Inflammatory macrophage treated with lipopolysaccharide for 4 hours (primary cell): ENCODE measurements at places on chromosomes 7 and 10.

DNA sequence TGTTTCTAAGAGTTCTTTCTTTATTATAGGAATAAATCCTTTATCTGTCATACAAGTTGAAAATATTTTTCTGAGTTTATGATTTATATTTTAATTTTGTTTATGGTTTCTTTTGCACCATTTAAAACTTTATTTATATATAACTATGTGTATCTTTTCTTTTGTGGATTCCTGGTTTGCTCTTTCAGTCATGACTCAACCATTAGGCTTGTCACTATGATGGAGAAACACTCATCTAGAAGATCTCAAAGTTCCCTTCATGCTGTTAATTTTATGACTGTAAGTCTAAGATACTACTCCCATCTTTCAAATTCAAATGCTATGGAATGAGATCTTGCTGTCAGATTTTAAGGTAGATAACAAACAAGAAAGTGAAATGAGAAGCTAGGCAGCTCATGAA is 199.5 kb downstream of the INHBA start:
- no peak for DNase-seq

DNA sequence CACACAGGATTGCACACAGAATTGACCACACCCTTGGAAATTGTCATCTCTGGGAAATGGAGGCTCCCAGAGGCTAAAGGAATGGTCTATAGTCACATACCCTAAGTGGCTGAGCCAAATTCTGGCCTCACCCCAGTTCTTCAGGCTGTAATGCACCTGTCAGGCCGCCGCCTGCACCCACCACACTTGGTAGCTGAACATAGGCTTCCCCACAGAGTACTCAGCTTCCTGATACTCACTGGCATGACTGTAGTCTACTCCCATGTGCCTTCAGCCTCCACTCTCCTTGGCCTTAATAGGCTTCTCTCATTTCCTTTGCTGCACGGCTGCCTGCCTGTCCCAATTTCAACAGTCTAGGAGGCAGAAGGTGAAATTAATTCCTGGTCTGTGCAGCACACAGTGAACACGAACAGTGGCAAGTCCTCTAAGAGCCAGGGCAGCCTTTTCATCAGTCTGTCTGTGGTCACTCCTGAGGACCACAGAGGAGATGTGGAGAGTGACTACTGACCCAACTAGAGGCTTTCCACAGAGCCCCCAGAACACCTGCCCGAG is 42.5 kb downstream of the NUDCD3 start:
- no peak for DNase-seq

DNA sequence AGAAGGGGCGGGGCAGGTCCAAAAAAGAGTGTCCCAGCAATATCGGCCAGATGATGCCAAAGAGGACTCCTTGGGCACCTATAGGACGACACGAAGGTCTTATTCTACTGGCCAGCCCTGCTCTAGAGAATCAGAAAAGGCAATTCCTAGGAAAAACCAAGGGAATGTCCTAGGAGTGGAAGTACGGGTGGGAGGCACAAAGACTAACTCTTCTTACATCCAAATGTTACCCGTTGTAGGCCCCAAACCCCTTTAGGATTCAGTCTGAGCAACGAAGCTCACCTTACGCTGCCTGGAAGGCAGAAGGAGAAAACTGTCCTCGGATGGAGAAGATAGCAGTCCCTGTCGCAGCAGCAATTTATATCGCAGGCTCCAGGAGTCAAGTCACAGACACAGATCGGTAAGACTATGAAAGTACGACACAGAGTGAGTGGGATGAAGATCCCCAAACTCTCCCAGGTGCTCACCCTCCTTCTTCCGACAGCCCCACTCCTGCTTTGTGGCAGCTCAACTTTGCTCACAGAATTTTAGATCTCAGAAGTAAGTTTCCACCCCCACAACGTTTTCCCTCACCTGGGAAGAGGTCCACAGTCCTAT is 558 bp downstream of the TCTN3 start:
- DNase-seq = no peak

- DNase-seq = no peak
Measured at GRCh38 chr10:24208661-24209431, at the start of gene KIAA1217. KIAA1217 (plus strand) TSS chr10:24209138; CDS start chr10:24209194, 56 bp downstream.

DNA sequence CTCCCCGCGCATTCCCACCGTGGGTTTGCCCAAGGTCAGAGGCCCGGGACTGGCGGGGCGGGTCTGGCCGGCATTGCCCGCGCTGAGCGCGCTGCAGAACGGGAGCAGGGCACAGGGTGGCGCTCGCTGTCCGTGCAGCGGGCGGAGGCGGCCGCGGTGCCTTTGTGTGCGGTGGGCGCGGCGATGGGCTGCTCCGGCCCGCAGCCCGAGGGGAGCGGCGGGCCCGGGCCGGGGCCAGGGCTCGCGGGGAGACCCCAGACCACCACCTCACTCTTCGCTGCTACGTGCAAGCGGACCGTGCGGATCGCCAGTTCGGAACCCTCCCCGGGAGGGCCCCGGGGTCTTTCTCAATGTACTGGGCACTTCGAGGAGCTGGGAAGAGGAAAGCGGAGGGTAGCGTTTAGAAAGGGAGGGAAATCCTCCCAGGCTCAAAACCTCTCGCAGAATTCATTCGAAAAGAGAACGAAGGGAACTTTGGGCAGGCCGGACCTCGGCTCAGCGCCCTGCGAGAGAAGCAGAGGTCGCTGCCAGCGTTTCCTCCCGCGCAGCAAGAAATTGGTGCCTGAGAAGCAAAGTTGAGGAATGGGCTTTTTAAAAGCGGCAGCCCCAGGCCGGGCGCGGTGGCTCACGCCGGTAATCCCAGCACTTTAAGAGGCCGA is 8.5 kb downstream of the SP8 start:
- peak; percentile 43 for DNase-seq

DNA sequence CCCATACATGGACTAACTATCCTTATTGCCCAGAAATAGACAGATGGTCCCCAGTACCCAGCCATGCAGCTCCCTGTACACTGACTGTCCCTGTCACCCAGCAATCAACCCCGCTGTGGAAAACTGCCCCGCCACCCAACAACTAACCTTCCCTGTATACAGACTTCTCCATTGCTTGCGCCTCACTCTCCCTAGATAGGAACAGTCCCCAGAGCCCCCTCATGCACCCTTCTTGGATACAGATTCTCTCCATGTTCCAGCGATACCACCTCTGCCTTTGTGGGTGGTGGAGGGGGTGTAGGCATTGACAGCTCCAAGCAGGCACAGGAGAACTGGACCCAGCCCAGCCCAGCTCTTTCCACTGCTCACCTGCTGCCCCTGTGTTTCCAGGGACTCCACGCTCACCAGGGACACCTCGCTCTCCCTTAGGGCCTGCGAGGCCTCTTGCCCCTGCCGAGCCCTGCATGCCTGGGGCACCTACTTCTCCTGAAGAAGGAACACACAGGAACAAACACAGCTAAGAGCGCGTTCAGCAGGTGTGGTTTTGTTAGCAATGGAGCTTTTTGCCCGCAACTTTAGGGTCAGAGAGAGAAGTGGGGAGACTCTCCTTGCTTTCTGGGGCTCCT is 7.2 kb downstream of the SFTPD start:
- DNase-seq = no peak

- peak; percentile 16 for DNase-seq
Measured at GRCh38 chr7:107582875-107583274, 2.8 kb downstream of the BCAP29 start.

- DNase-seq = no peak
Measured at GRCh38 chr10:36171953-36172940, 530.2 kb upstream of the FZD8 start.

DNA sequence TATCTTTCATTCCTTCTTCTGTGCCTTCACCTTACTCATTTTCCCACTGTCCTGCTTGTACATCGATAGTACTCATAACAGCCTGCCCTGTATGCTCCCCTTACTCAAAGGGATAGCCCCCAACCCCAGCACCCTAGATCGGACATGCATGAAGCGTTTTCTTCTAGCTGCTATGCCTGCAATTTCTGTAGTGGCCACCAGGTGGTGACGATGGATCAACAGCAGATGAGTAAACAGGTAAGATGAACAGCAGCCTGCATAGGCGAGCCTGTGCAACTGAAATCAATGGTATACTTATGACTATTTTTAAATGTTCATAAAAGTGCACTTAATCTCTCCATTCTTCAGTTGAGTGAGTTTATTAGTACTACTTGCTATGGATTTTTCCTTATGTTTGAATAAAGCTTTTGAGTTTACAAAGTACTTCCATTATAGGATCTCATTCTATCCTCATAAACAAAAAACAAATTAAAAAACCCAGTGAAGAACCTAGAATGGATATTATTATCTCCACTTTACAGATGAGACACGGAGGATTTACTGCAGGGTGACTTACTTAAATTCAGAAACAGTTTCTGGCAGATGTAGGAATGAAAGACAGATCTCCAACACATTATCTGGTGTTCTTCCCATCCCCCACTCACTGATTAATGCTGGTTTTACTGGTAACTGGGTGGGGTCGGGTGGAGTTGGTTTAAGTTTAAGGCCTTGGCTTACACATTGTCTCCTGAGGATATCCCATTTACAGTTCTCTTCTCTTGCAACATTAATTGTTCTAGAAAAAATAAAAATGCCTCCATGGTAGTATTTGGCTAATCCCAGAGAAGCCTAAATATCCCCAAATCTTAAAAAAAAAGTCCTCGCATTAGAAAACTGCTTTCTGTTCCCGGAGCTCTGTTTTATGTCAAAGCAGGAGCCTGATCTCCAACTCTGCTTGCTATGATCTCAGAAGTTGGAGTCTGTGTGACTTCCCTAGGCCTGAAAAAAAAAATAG is 222.1 kb downstream of the GLI3 start:
- DNase-seq = peak; percentile 49
